ENCODE measurements at places on chromosomes 6 and 20.

GRCh38 chr20:45500022-45500421, 15.4 kb downstream of the SPINT3 start:
- no peak for DNase-seq

DNA sequence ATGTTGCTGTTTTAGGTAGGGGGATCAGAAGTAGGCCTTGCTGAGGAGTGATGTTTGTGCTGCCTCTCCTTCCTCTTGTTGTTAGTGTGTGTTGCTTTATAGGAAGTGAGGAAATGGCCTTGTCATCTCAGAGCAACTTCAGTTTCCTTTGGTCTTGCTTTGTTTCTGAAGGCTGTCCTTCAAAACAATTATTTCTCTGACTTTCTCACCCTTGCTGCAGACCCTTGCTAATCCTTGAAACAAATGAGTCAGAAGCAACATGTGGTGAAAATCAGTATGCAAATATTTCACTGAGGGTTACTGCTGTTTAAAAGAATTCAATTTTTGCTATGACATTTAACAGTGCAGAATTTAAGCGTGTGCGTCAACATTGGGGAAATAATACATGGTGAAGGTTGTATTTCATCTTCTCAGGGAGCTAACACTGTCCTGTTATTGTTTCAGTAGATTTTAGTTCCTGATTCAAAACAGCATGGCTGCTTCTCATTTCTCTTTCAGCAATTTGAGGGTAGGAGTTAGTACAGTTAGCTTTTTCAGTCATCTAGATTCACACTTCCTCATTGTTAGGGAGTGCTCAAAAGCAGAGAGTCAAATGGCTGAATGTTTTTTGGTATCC, 13.8 kb downstream of the RNF144B start:
- DNase-seq: no peak

- no peak for DNase-seq
Observed at GRCh38 chr6:152136449-152136825, 329.0 kb downstream of the ESR1 start.

- DNase-seq: no peak
Observed at GRCh38 chr20:62246872-62247652, 8.7 kb downstream of the OSBPL2 start.

DNA sequence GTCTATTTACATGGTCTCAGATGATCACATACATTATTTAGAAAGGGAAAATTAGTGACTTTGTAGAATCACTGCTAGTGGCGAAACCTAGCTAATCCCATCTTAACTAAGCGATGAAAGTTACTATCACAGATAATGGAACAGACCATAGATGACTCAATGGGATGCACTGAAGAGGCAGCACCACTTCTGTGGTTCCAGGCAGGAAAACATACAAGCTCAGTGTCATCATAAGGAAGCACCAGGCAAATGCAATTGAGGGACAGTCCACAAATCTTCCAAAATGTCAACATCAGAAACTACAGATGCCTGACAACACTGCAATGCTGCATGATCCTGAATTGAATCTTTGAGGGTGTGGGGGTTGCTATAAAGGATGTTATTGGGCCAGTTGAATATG, 15.9 kb upstream of the SNAI1 start:
- DNase-seq: no peak

GRCh38 chr20:1280195-1281102, 14.4 kb downstream of the SNPH start:
- DNase-seq: no peak

GRCh38 chr6:42135161-42135560, 7.3 kb downstream of the C6orf132 start:
- no peak for DNase-seq
